ENCODE measurements at places on chromosomes 7 and 10. TPM values are rescaled to one million over a fixed set of nuclear protein-coding genes. Genes with fewer than 3 reads are reported as not detected.

- no peaks in the 10 kb centered on the region for H3K27me3 ChIP-seq
- no peak overlapping the region for H3K27ac ChIP-seq
- H3K4me3 ChIP-seq = no peak overlapping the region
- H3K36me3 ChIP-seq = no peaks in the 10 kb centered on the region
- H3K4me1 ChIP-seq = no peaks in the 10 kb centered on the region
Observed at GRCh38 chr7:47988496-47989386, 9.3 kb upstream of the HUS1 start.

- H3K27ac ChIP-seq = no peak overlapping the region
- no peak for DNase-seq
- no peak overlapping the region for H3K4me3 ChIP-seq
- H3K4me1 ChIP-seq = no peaks in the 10 kb centered on the region
Observed at GRCh38 chr10:104614245-104614831, 26.8 kb upstream of the SORCS3 start.

DNA sequence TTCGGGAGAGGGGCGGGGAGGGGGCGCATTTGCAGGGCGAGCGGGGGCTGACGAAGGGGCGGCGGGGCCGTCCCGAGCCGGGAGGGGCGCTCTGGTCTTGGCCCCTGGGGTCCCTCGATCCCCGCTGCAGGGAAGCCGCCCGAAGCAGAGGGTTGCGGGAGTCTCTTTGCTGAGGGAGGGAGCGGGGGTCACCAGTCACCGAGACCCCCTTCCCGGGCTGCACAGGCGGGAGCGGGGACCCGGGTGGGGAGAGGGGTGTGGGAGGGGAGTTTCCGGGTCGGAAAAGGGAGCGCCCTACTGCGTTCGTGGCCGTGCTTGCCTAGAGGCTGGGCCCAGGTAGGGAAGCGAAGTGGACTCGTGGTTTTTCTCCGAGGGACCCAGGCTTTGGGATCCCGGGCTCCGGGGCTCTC, 422 bp downstream of the AP1S1 start:
- peak overlapping the region; percentile 64 for H3K4me3 ChIP-seq
- H3K4me1 ChIP-seq = no peaks in the 10 kb centered on the region
- no peaks in the 10 kb centered on the region for H3K27me3 ChIP-seq
- DNase-seq = peak; percentile 79

DNA sequence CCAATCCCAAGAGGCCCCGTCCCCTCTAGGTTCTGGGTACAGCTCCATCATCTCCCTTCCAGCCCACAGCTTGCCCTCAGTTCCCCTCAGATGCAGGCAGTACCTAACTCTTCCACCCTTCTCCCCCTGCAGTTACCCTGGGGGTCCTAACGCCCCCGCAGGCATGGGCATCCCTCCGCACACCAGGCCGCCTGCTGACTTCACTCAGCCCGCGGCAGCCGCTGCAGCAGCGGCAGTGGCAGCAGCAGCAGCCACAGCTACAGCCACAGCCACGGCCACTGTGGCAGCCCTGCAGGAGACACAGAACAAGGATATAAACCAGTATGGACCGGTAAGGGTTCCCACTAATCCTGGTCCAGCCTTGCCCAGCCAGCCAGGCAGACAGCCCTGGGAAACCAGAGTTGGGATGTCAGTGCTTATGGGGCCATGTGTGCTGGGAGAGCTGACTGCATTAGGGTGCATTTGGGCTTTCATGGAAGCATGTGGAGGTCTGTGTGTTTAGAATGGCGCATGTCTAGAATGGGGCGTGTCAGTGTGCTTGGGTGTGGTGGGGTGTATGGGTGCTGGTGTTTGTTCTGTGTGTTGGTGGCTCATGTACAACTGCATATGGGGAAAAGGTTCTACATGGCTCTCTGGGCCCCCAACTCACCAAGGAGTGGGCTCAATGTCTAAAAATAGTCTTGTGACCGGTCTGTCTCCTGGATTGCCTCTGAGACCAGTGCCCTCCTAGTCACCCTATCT, 55.1 kb upstream of the PPIF start:
- H3K27ac ChIP-seq = no peak overlapping the region
- DNase-seq = no peak
- no peak overlapping the region for H3K4me3 ChIP-seq
- H3K27me3 ChIP-seq = no peaks in the 10 kb centered on the region
- no peaks in the 10 kb centered on the region for H3K4me1 ChIP-seq

DNA sequence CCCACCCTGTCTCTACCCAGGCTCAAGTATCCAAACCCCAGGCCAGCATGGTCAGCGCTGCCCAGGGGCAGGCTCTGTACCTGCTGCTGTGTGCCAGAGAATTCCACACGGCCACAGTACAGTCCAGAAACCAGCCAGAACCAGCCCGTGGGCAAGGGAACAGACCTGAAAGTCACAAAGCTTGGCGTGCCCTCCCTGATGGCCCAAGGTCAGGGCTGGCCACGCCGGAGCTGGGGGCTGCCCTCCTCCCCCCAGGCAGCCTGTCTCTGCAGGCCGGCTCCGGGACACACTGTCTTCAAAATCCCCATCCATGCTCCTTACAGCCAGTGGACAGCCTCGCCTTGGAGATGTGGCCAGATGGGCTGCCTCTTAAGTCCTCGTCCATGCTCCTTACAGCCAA, 78.4 kb downstream of the CTBP2 start:
- H3K36me3 ChIP-seq = no peaks in the 10 kb centered on the region
- H3K4me3 ChIP-seq = no peak overlapping the region
- H3K27me3 ChIP-seq = no peaks in the 10 kb centered on the region
- no peak overlapping the region for H3K27ac ChIP-seq
- no peaks in the 10 kb centered on the region for H3K4me1 ChIP-seq

GRCh38 chr7:151395036-151395367, 14.8 kb downstream of the WDR86 start:
- H3K4me3 ChIP-seq = no peak overlapping the region
- H3K27me3 ChIP-seq = no peaks in the 10 kb centered on the region
- no peak overlapping the region for H3K27ac ChIP-seq
- H3K4me1 ChIP-seq = no peaks in the 10 kb centered on the region

- no peak overlapping the region for H3K27ac ChIP-seq
- no peak overlapping the region for H3K4me3 ChIP-seq
- H3K4me1 ChIP-seq = peaks cover 3% of the 10 kb centered on the region
Observed at GRCh38 chr10:76433161-76434005, 1002.0 kb downstream of the LRMDA start.

- H3K27ac ChIP-seq = no peak overlapping the region
- H3K27me3 ChIP-seq = no peaks in the 10 kb centered on the region
- H3K4me3 ChIP-seq = no peak overlapping the region
Observed at GRCh38 chr7:102054158-102054557, 232.5 kb upstream of the SH2B2 start.

GRCh38 chr7:86598721-86599120, 45.0 kb upstream of the GRM3 start:
- H3K27me3 ChIP-seq = no peaks in the 10 kb centered on the region
- DNase-seq = no peak
- no peak overlapping the region for H3K27ac ChIP-seq
- H3K4me3 ChIP-seq = no peak overlapping the region
- H3K4me1 ChIP-seq = no peaks in the 10 kb centered on the region

- no peak for DNase-seq
- H3K4me3 ChIP-seq = no peak overlapping the region
- H3K27me3 ChIP-seq = no peaks in the 10 kb centered on the region
- H3K4me1 ChIP-seq = no peaks in the 10 kb centered on the region
- no peak overlapping the region for H3K27ac ChIP-seq
Observed at GRCh38 chr7:41900532-41900931, 197.6 kb upstream of the INHBA start.

- H3K27me3 ChIP-seq = no peaks in the 10 kb centered on the region
- no peak overlapping the region for H3K27ac ChIP-seq
- H3K4me1 ChIP-seq = no peaks in the 10 kb centered on the region
Observed at GRCh38 chr7:8560501-8560900, 127.1 kb downstream of the NXPH1 start.

- H3K36me3 ChIP-seq = no peaks in the 10 kb centered on the region
- no peaks in the 10 kb centered on the region for H3K27me3 ChIP-seq
- no peaks in the 10 kb centered on the region for H3K4me1 ChIP-seq
- no peak overlapping the region for H3K4me3 ChIP-seq
- DNase-seq = no peak
Observed at GRCh38 chr7:47804767-47805545, 143.3 kb downstream of the PKD1L1 start.

GRCh38 chr7:38315410-38315809, 42.0 kb upstream of the TARP start:
- no peaks in the 10 kb centered on the region for H3K4me1 ChIP-seq
- H3K27me3 ChIP-seq = no peaks in the 10 kb centered on the region
- no peak for DNase-seq
- H3K27ac ChIP-seq = no peak overlapping the region
- H3K36me3 ChIP-seq = no peaks in the 10 kb centered on the region

DNA sequence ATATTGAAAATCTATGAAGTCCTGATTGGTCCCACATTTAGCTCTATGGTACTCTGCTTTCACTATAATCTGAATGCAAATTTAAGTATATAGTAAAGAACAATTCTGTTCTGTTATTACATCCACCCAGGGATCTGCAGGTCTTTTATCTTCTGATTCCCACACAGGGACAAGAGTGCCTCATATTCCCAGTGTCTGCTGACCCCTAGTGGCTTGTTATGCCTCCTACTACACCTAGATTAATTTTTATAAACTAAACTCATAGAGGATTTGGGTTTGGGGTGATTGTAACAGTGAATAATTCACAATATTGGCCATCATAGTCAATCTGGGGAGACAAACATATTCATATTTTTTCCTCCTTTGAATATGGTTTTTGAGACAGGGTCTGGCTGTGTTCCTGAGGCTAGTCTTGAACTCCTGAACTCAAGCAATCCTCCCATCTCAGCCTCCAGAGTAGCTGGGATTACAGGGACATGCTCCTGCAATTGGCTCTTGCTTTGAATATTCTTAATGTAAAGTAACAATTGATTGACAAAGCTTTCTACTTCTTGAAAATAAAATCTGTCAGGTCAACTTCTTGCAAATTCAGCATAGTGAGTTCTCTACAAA, 282.1 kb downstream of the KCND2 start:
- DNase-seq = no peak
- H3K4me1 ChIP-seq = no peaks in the 10 kb centered on the region
- no peak overlapping the region for H3K4me3 ChIP-seq
- no peak overlapping the region for H3K27ac ChIP-seq
- no peaks in the 10 kb centered on the region for H3K36me3 ChIP-seq

GRCh38 chr10:79417266-79417665, 28.2 kb downstream of the ZCCHC24 start:
- no peak overlapping the region for H3K4me3 ChIP-seq
- H3K36me3 ChIP-seq = no peaks in the 10 kb centered on the region
- H3K27me3 ChIP-seq = no peaks in the 10 kb centered on the region
- DNase-seq = no peak
- H3K4me1 ChIP-seq = no peaks in the 10 kb centered on the region
- H3K27ac ChIP-seq = no peak overlapping the region

- H3K27ac ChIP-seq = no peak overlapping the region
- no peak overlapping the region for H3K4me3 ChIP-seq
- H3K27me3 ChIP-seq = no peaks in the 10 kb centered on the region
- no peaks in the 10 kb centered on the region for H3K4me1 ChIP-seq
- no peak for DNase-seq
- no peaks in the 10 kb centered on the region for H3K36me3 ChIP-seq
Observed at GRCh38 chr10:110946496-110946895, 27.1 kb downstream of the SHOC2 start.

DNA sequence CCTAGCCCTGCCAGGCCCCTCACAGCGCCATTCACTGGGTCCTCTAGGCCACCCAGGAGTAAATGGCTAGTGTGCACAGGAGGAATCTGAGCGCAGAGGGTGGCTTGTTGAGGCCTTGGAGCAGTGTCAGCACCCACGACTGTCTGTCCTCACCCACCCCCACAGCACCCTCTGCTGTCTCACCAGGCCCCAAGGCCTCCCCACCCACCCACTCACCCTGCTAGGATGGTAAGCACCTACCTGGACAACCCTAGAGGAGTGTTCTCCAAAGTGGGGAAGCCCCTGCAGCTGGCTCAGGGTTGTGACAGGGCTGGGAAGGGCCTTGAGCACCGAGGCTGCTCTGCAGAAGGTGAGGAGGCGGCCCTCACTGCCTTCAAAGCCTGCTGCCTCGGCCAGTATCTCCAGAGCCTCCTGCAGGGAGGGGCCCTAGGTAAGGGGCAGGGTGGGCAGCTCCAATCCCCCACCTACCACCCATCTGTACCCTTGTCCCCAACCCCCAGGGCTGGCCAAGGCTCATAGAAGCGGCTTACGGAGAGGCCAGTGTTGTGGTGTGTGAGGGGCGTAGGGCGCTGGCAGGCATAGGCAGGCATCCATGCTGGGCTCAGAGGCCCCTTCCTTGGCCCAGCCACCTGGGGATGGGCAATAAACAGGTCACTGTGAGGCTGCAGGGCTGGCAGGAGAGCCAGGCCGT, 2.9 kb downstream of the POLM start:
- H3K4me3 ChIP-seq = no peak overlapping the region
- H3K4me1 ChIP-seq = peaks cover 4% of the 10 kb centered on the region
- no peak overlapping the region for H3K27ac ChIP-seq
- DNase-seq = peak; percentile 70
- peaks cover 4% of the 10 kb centered on the region for H3K36me3 ChIP-seq
- no peaks in the 10 kb centered on the region for H3K27me3 ChIP-seq

DNA sequence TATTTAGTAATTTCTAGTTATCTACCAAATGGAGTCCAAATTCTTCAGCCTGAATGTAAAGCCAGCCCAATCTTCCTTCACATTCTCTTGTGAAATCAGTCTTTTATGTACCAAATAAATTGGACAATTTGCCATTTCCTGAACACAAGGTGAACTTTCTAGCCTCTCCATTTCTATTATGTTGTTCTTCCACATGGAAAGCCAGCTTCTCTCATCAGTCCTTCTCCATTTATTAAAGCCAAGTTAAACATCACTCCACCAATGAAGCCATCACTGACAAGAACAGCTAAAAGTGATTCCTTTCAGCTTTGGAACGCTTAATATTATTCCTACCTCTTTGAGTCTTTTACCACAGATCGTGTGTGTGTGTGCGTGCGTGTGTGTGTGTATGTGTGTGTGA, 88.4 kb downstream of the VPS41 start:
- DNase-seq = no peak
- no peak overlapping the region for H3K27ac ChIP-seq
- no peaks in the 10 kb centered on the region for H3K27me3 ChIP-seq

- H3K4me3 ChIP-seq = no peak overlapping the region
- DNase-seq = no peak
- no peak overlapping the region for H3K27ac ChIP-seq
- no peaks in the 10 kb centered on the region for H3K36me3 ChIP-seq
- no peaks in the 10 kb centered on the region for H3K4me1 ChIP-seq
- H3K27me3 ChIP-seq = no peaks in the 10 kb centered on the region
Observed at GRCh38 chr7:21912305-21912704, 33.4 kb downstream of the CDCA7L start.

GRCh38 chr10:50367732-50368131, 116.4 kb upstream of the ASAH2 start:
- H3K36me3 ChIP-seq = no peaks in the 10 kb centered on the region
- no peak for DNase-seq
- H3K4me1 ChIP-seq = no peaks in the 10 kb centered on the region
- no peaks in the 10 kb centered on the region for H3K27me3 ChIP-seq

Gene AKR1C4
- not detected for total RNA-seq

Gene NACAD
- total RNA-seq = 10.0 TPM

Gene SLC26A5
- 0.78 TPM for total RNA-seq

All from aorta (tissue), 5 donors.